ENCODE measurements at places on chromosomes 1 and 21.

DNA sequence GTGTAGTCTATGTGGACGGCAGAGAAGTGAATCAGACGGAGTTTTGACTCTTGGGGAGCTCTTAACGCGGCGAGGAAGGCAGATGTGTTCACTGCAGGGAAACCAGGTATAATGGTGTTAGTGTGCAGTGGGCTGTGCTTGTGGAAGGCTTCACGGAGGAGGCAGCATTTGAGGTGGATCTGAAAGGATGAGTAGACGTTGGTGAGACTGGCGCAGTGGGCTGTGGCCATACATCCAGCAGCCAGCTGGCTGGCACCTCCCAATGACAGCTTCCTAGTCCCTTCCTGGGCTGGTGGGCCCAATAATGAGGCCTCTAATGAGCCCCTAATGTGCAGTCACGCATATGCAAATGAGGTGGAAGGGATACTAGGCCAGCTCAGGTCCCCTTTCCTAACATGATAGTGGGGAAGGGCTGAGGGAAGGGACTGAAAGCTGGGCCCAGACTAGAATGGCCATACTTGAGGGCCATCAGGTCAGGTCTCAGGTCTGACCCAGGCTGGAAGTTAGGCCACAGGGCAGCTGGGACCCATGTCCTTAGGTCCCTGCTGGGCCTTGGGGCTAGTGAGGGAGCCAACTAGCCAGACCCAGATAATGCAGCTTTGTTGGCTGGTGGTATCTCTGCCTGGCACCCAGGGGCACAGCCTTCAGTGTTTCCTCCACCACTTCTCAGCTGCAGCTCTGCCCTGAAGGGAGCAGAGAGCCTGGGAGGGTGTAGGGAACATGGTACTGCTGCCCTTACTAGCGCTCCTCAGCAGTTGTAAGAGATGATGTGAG is 3.8 kb downstream of the MAP7D1 start:
- DNase-seq, result no peak

- no peak for DNase-seq
These were observed 18.3 kb downstream of the PBX1 start for GRCh38 chr1:164577291-164577690.

- DNase-seq, result no peak
These were observed 85.3 kb upstream of the SSX2IP start for GRCh38 chr1:84775535-84775920.

DNA sequence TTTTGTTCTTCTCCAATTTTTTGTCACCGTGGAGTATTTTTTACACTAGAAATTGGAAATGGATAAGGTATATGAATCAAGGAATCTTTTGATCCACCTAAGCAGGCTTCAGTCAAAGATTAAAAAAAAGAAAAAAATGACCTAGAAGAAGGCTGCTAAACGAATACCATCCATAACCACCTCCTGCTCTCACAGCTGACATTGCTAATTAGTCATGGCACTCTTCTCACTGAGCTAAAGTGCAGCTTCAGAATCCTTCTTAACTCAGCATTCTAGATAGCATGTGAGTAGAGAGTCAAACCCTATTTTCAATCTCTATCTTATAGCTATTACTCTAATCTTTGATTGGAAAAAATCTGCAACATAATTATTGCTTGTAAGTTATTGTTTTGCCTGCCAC is 40.2 kb upstream of the ST6GALNAC5 start:
- DNase-seq, result no peak

DNA sequence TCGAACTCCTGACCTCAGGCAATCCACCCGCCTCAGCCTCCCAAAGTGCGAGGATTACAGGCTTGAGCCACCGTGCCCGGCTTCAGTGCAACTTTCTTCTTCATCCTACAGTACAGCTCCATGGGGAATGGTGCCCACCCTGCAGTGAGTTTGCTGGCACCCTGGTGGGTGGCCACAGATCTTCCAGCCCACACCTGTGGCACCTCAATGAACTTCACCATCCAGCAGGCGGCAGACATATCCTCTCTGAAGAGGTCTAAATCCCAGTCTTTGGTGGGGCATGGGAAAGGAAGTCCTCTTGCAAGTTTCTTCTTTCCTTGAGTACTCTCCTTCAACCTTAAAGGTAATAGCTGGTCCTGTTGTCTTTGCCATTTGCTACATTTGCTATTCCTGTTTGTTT is 18.1 kb upstream of the ZBTB8A start:
- no peak for DNase-seq

DNA sequence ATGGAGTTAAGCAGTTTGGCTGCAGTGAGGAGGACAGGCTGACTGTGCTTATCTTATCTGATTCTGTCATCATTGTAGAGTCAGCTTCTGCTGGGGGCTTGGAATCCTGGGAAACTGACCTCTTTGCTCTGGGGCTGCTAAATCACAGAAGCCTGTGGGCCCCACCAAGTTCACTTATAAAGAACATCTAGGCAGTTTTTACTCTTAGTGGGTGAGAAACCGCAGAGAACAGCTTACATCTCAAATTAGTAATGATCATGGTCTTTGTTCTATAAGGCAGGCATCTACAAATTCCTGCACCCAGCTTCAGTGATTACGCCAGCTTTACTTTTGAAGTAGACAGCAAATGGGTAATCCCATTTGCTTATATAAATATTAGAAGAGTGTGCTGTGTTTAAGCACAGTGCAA is 75.7 kb downstream of the ZC3H11B start:
- no peak for DNase-seq

DNA sequence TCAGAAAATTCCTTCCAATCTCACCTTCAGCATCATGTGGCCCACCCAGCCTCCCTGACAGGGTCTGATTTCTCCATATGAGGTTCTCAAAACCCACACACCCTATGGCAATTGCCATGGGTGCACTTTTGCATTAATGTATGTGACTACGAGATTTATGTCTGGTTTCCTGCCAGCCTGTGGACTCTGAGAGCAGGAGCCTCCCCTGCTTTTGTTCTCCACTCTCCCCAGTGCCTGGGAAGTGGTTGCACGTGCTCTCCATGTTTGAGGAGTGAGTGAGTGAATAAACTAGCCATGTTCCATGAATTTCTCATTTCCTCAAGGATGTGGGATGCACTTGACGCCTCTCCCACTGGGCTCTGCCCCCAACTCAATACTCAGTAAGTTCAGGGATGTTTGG is 91.2 kb downstream of the ACTL8 start:
- DNase-seq, result no peak

DNA sequence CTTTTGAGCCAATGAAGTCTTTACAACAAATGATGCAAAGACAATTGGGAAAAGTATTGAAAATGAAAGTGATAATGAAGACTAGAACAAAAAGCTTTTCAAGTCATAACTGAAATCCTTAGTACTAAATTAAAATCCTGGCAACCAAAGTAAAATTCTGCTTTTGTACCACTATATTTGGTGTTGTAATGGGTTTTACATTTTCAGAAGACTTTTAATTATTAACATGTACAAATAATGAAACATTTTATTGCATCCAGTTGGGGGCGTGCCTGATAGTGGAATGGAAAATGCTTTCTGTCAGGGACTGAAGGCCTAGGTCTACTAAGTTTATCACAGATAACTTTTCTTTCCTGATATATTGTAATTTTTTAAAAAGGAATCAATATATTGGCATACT is 89.4 kb downstream of the SDCCAG8 start:
- DNase-seq, result peak; percentile 13

DNA sequence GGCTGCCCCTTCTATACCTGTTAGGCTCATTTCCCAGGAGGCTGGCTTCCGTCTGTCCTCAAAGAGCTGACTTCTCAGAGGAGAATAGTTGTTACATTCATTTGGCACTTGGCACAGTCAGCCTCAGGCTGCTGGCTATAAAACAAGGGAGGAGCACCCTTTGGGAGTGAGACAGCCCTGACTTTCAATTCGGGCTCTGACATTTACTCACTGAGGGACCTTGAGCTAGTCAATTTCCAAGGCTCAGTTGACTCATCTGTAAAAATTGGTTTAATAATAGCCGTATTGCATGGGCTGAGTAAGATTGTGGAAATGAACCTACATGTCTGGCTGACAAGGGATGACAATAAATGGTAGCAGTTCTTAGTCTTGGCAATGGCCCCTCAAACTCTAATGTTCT is 13.7 kb downstream of the ALX3 start:
- DNase-seq, result peak; percentile 60

GRCh38 chr1:113141650-113142473 is 68.9 kb downstream of the LRIG2 start:
- no peak for DNase-seq

- DNase-seq, result no peak
These were observed 79.0 kb downstream of the EIF4G3 start for GRCh38 chr1:21097729-21098128.

GRCh38 chr1:78136680-78137079 is 90.9 kb downstream of the GIPC2 start:
- DNase-seq, result no peak

DNA sequence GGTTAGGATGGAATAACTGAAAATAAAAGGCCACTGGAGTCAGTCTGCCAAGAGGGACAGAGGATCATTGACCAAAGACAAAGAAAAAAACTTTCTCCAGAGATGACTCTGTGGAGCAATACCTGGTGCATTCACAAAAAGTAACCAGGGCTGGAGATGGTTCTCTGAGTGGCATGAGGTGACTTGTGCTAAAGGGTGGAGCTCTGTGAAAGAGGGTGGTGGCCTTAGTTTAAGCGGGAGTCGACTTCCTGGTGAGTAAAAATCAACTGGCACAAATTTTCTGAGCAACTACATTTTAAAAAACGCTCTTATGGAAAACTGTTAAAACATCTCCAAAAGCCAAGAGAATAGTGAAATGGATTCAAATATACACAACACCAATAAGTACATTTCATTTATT is 10.0 kb downstream of the NHLH2 start:
- DNase-seq, result no peak

- DNase-seq, result no peak
These were observed 28.1 kb upstream of the TGFB2 start for GRCh38 chr1:218317061-218317460.

- DNase-seq, result peak; percentile 23
These were observed 85.5 kb downstream of the CLIC4 start for GRCh38 chr1:24830680-24831272.

DNA sequence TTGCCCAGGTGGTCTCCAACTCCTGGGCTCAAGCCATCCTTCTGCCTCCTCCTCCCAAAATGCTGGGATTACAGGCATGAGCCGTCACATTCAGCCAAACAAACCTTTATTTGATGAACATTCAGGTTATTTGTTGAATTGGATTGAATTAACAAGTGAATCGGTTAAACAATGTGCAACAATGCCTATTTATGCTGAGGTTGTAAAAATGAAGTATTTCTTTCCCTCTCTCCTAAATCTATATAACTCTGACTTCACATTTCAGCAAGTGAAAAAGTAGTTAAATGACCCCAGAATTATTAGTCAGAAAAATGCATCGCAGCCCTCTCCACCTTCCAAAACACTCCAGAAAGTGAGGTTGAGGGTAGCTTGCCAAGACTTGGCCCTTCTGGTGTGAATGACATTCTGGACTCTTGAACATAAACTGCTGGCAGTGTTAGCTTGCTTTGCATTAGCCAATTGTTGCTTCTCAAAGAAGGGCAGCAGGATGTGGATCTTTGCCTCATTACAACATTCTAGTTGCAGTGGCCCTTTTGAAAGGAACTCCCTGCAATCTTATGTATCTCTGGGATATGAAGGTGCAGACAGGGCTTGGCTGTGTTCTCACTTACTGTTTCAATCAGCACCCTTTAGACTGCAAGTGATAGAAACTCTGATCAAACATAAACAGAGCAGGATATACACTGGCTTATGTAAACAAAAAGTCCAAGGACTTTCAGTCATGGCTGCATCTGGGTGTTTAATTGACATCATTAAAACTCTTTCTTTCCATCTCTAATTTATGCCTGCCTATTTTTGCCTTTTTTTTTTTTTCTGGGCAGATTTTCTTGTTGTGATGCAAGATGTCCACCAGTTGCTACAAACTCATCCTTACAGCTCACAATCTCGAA is 22.4 kb downstream of the EDN2 start:
- no peak for DNase-seq

- no peak for DNase-seq
These were observed 11.6 kb upstream of the TNFSF18 start for GRCh38 chr1:173062150-173062938.

DNA sequence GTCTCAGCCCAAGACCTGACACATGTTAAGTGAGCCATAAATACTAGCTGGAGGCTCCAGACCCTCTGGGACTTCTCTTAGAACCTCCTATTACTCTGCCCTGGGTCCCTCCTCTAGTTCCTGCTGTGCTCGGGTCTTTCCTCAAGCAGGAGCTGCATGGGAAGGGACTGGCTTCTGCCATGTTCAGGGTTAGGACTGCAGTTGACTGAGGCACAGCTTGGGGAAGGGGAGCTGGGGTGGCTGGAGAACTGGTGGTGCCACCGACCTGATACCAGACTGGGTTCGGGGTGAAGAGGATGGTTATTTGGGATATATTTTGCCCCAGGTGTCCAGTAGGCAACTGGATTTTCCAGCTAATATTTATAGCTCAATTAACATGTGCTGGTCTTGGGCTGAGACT is 15.7 kb downstream of the HYI start:
- no peak for DNase-seq

GRCh38 chr1:68758666-68759209 is 261.9 kb upstream of the DEPDC1 start:
- DNase-seq, result no peak

DNA sequence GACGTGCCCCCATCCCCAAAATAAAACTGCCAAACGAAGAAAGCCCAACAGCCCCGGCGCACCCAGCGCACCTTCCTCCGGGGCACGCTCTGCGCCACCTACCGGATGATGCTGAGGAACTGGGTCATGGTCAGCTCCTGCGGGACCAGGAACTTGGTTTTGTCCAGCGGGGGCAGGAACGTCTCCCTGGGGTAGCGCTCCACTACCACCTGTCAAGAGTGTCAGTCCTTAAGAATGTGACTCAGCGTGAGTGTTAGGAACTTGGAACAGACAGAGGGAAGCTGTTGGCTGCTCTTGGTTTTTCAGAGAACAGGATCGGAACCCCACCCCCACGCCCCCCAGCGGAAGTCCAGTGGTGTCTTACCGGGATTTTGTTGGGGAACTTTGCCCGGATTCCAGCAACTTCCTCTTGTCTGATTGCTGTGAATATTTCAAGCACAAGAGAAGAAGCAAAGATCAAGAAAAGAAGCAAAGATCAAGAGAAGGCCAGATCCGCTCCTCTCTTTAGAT is 431 bp downstream of the MAP1LC3C start:
- no peak for DNase-seq

GRCh38 chr1:165793951-165794350 is 25.3 kb upstream of the TMCO1 start:
- no peak for DNase-seq

GRCh38 chr1:18938707-18939070 is 17.8 kb downstream of the IFFO2 start:
- DNase-seq, result peak; percentile 54

GRCh38 chr21:40689217-40689616 is 157.7 kb downstream of the DSCAM start:
- no peak for DNase-seq

- DNase-seq, result no peak
These were observed 63.7 kb upstream of the DPT start for GRCh38 chr1:168792592-168793125.

GRCh38 chr1:46575300-46575699 is 23.9 kb upstream of the KNCN start:
- no peak for DNase-seq

DNA sequence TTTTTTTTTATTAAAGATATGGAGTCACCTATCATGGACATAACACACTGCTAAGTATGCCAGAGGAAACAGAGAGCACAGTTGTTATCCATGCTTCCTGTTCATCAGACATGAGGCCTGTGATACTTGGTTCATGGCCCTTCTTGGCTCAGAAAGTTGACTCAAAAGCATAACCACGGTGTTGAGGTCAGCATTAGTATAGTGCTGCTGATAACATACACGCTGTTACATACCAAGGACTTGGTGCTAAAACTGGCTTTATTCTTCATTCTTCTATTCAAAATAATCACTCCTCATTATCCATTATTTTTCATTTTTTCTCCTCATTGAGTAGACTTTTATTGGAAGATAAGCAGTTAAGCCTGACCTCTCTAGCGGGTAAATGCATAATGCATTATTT is 464.1 kb downstream of the ADGRL2 start:
- no peak for DNase-seq

Measured in NCI-H2171 (cell line).